ENCODE measurements at places on chromosomes 6 and 20. TPM values are rescaled to one million over a fixed set of nuclear protein-coding genes. Genes with fewer than 3 reads are reported as not detected.

The ARG1 gene
- not detected for total RNA-seq

The ZFP57 gene
- total RNA-seq, result 0.10 TPM

The ZSWIM1 gene
- total RNA-seq, result 13.3 TPM

The CYP39A1 gene
- total RNA-seq, result not detected

The FANCE gene
- 18.7 TPM for total RNA-seq

The FGD2 gene
- 0.04 TPM for total RNA-seq

The GSTA4 gene
- total RNA-seq, result 35.6 TPM
